ENCODE measurements at places on chromosomes 11 and 22. TPM values are rescaled to one million over a fixed set of nuclear protein-coding genes. Genes with fewer than 3 reads are reported as not detected.

DNA sequence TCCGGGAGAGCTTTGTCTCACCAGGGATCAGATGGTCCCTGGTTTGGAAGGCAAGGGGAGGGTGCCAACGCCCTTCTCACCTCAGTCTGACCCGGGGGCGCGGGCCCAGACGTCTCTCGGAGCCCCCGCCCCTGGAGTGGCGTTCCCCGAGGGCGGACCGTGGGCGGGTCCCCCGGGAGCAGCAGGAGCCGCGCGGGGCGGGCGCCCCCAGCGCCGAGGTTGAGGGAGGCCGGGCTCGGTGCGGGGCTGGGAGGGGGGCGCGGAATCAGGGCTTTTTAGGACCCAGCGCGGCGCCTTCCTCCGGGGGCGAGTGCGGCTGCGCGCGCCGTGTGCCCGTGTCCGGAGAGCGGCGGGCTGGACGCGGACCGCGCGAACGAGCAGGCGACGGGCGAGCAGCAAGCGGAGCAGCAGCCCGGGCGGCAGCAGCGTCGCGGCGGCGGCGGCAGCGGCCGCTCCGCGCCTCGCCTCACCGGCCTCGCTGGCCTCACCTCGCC is at the start of gene KCNC1:
TSS of gene KCNC1 (plus strand) at position 364 of the 494 bp plus-strand sequence. CDS start 1,222 bp downstream, outside the sequence.
- peaks cover 4% of the 10 kb centered on the region for H3K4me1 ChIP-seq
- peak within 1 kb of the TSS; percentile 39 for H3K4me3 ChIP-seq
- H3K36me3 ChIP-seq, result no peaks in the 10 kb centered on the region
- peaks cover 49% of the 10 kb centered on the region for H3K27me3 ChIP-seq
- H3K27ac ChIP-seq, result peak within 1 kb of the TSS; percentile 26

GRCh38 chr11:36314434-36314767 is 18.3 kb downstream of the PRR5L start:
- DNase-seq, result no peak
- no peak overlapping the region for H3K27ac ChIP-seq
- no peaks in the 10 kb centered on the region for H3K4me1 ChIP-seq

GRCh38 chr11:64353715-64354506 is 5.1 kb upstream of the RPS6KA4 start:
- peaks cover 22% of the 10 kb centered on the region for H3K36me3 ChIP-seq
- H3K4me1 ChIP-seq, result peaks cover 10% of the 10 kb centered on the region
- DNase-seq, result no peak
- H3K4me3 ChIP-seq, result no peak overlapping the region
- H3K27me3 ChIP-seq, result no peaks in the 10 kb centered on the region

DNA sequence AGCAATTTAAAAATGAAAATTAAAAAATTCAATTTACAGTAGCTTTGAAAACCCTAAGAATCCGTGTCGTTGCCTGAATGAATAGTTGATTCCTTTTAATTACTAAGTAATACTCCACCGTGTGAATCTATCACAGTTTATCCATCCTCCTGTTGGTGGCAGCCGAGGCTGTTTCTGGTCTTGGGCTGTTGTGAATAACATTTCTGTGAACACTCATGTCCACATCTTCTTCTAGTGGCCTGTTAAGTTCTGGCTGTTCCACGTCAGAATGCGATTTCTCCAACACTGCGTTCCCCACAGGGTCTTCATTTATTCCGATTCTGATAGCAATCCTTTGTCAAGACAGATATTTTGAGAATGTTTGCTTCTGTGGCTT is 223.0 kb downstream of the TBC1D22A start:
- DNase-seq, result no peak
- H3K4me1 ChIP-seq, result no peaks in the 10 kb centered on the region
- no peaks in the 10 kb centered on the region for H3K27me3 ChIP-seq
- peaks cover 9% of the 10 kb centered on the region for H3K36me3 ChIP-seq

GRCh38 chr22:34390400-34390799 is 470.1 kb upstream of the LARGE1 start:
- H3K4me3 ChIP-seq, result no peak overlapping the region
- H3K27ac ChIP-seq, result no peak overlapping the region
- H3K4me1 ChIP-seq, result no peaks in the 10 kb centered on the region
- no peaks in the 10 kb centered on the region for H3K36me3 ChIP-seq
- H3K27me3 ChIP-seq, result no peaks in the 10 kb centered on the region

The ZNF215 gene
- 3.4 TPM for total RNA-seq

- no peak overlapping the region for H3K4me3 ChIP-seq
- H3K4me1 ChIP-seq, result no peaks in the 10 kb centered on the region
- H3K27me3 ChIP-seq, result no peaks in the 10 kb centered on the region
- H3K27ac ChIP-seq, result no peak overlapping the region
Measured at GRCh38 chr11:43837879-43838278, 42.8 kb upstream of the ALKBH3 start.

GRCh38 chr11:1749395-1750351 is 722 bp downstream of the IFITM10 start:
- peaks cover 7% of the 10 kb centered on the region for H3K36me3 ChIP-seq
- peaks cover 17% of the 10 kb centered on the region for H3K27me3 ChIP-seq
- peak overlapping the region; percentile 4 for H3K27ac ChIP-seq

DNA sequence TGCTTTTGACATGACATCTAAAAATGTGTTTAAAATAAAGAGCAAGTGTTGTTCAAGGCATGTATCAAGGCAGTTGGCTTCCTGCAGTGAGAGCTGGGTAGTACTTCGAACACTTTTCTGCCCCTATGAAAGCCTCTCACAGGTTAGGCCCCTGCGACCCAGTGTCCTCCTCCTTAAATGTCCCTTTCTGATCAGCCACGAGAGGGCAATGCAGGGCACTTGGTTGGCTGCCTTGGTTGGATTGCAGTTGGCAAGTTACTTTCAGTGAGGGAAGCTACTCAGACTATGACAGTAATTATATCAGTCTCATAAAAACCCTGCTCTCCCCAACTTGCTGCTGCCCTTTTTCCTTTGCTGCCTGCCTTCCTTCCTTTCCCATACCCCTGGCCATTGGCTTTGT is 743.8 kb downstream of the NTM start:
- H3K27ac ChIP-seq, result no peak overlapping the region
- no peaks in the 10 kb centered on the region for H3K4me1 ChIP-seq
- no peak overlapping the region for H3K4me3 ChIP-seq
- H3K36me3 ChIP-seq, result no peaks in the 10 kb centered on the region
- DNase-seq, result no peak
- no peaks in the 10 kb centered on the region for H3K27me3 ChIP-seq

The SYT13 gene
- total RNA-seq, result not detected

The GGTLC2 gene
- not detected for total RNA-seq

GRCh38 chr11:119856681-119857485 is 127.9 kb upstream of the NECTIN1 start:
- peaks cover 7% of the 10 kb centered on the region for H3K27me3 ChIP-seq
- no peaks in the 10 kb centered on the region for H3K36me3 ChIP-seq
- no peak overlapping the region for H3K27ac ChIP-seq
- DNase-seq, result no peak
- H3K4me1 ChIP-seq, result no peaks in the 10 kb centered on the region

GRCh38 chr22:38313384-38313955 is 3.8 kb downstream of the CSNK1E start:
- no peaks in the 10 kb centered on the region for H3K27me3 ChIP-seq
- peak overlapping the region; percentile 92 for H3K4me3 ChIP-seq
- peak overlapping the region; percentile 90 for H3K27ac ChIP-seq
- H3K36me3 ChIP-seq, result peaks cover 28% of the 10 kb centered on the region

- no peaks in the 10 kb centered on the region for H3K4me1 ChIP-seq
- H3K27ac ChIP-seq, result no peak overlapping the region
- no peak for DNase-seq
- H3K27me3 ChIP-seq, result no peaks in the 10 kb centered on the region
- no peak overlapping the region for H3K4me3 ChIP-seq
Measured at GRCh38 chr22:19810381-19811201, 44.1 kb downstream of the GNB1L start.

DNA sequence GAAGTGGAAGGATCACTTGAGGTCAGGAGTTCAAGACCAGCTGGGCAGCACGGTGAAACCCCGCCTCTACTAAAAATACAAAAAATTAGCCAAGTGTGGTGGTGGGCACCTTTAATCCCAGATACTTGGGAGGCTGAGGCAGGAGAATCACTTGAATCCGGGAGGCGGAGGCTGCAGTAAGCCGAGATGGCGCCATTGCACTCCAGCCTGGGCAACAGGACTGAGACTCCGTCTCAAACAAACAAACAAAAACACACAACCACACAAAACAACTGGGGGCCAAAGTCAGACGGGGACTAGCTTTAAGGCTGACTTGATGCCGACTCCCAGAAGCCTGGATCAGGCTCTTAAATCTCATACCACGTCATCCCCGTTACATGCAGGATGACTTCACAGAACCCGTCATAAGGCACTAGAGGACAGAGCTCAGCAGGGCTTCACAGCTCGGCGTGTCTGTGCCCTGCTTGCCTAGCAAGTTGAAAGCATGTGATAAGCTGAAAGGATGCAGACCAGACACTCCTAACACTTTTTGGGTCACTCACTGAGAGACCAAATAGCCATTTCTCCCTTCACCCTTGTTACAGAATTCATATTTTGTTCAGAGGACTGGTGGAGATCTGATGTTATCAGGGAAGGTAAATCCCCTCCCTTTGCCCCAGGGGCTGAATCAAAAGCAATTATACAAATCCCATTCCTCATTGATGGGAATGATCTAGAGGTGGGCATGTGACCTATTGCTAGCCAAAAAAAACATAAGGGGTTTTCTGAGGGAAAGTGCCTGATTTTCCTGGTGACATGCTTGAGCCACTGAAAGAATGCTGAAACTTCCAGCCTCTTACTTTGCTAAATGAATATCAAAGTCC is 65.4 kb downstream of the GAB2 start:
- no peaks in the 10 kb centered on the region for H3K27me3 ChIP-seq
- no peak overlapping the region for H3K4me3 ChIP-seq
- no peak overlapping the region for H3K27ac ChIP-seq
- no peak for DNase-seq

- peaks cover 42% of the 10 kb centered on the region for H3K36me3 ChIP-seq
- no peak overlapping the region for H3K27ac ChIP-seq
- no peaks in the 10 kb centered on the region for H3K27me3 ChIP-seq
- peaks cover 18% of the 10 kb centered on the region for H3K4me1 ChIP-seq
- H3K4me3 ChIP-seq, result no peak overlapping the region
Measured at GRCh38 chr11:126277780-126278179, 5.1 kb upstream of the TIRAP start.

DNA sequence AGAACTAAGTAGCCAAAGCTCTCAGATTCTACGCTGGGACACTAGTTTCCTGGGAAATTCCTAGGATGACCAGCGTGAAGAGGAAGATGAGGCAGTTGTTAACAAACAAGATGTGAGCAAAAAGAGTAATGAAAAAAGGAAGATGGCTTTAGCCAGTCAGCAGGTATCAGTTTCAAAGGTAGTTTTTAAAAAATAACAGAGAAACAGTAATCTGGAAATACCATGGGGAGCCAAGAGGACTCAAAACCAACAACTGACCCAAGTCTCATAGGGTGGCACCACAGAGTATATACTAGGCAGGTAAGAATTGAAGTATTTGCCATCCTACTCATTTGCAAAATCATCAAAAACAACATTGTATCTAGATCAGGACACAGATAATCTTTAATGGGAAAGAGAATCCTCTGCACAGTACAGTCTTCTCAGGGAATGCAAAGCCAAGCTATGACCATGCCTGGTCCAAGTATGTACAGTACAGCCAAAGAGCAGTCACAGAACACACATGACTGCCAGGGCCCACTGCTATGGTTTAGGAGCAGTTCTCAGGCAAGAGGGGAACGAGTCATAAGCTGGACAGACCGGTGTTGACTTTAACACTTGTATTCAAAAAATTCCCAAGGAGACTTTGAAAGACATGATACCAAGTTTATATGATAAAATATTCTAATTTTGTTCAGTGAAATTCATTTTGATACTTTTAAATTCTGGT is 20.6 kb downstream of the MSANTD4 start:
- no peaks in the 10 kb centered on the region for H3K27me3 ChIP-seq
- peaks cover 50% of the 10 kb centered on the region for H3K36me3 ChIP-seq
- no peak for DNase-seq

GRCh38 chr22:26182723-26183122 is 13.5 kb downstream of the SEZ6L start:
- H3K4me3 ChIP-seq, result no peak overlapping the region
- no peaks in the 10 kb centered on the region for H3K36me3 ChIP-seq
- peaks cover 4% of the 10 kb centered on the region for H3K27me3 ChIP-seq
- H3K27ac ChIP-seq, result no peak overlapping the region
- H3K4me1 ChIP-seq, result no peaks in the 10 kb centered on the region

- no peaks in the 10 kb centered on the region for H3K36me3 ChIP-seq
- H3K27me3 ChIP-seq, result no peaks in the 10 kb centered on the region
- H3K4me1 ChIP-seq, result no peaks in the 10 kb centered on the region
- no peak for DNase-seq
Measured at GRCh38 chr11:41237382-41237781, 222.1 kb downstream of the LRRC4C start.

GRCh38 chr11:20227631-20228030 is 67.4 kb upstream of the DBX1 start:
- no peak overlapping the region for H3K27ac ChIP-seq
- no peaks in the 10 kb centered on the region for H3K27me3 ChIP-seq
- no peak overlapping the region for H3K4me3 ChIP-seq
- no peak for DNase-seq

The SEC14L6 gene
- not detected for total RNA-seq

GRCh38 chr11:119262668-119263351 is 54.1 kb downstream of the MCAM start:
- peak; percentile 75 for DNase-seq
- H3K4me1 ChIP-seq, result peaks cover 47% of the 10 kb centered on the region
- no peak overlapping the region for H3K4me3 ChIP-seq
- no peaks in the 10 kb centered on the region for H3K27me3 ChIP-seq
- no peak overlapping the region for H3K27ac ChIP-seq

GRCh38 chr22:36374603-36375024 is 13.2 kb downstream of the MYH9 start:
- peak overlapping the region; percentile 67 for H3K4me3 ChIP-seq
- peak overlapping the region; percentile 78 for H3K27ac ChIP-seq
- H3K4me1 ChIP-seq, result peaks cover 87% of the 10 kb centered on the region
- H3K27me3 ChIP-seq, result no peaks in the 10 kb centered on the region
- peaks cover 60% of the 10 kb centered on the region for H3K36me3 ChIP-seq
- DNase-seq, result peak; percentile 73

DNA sequence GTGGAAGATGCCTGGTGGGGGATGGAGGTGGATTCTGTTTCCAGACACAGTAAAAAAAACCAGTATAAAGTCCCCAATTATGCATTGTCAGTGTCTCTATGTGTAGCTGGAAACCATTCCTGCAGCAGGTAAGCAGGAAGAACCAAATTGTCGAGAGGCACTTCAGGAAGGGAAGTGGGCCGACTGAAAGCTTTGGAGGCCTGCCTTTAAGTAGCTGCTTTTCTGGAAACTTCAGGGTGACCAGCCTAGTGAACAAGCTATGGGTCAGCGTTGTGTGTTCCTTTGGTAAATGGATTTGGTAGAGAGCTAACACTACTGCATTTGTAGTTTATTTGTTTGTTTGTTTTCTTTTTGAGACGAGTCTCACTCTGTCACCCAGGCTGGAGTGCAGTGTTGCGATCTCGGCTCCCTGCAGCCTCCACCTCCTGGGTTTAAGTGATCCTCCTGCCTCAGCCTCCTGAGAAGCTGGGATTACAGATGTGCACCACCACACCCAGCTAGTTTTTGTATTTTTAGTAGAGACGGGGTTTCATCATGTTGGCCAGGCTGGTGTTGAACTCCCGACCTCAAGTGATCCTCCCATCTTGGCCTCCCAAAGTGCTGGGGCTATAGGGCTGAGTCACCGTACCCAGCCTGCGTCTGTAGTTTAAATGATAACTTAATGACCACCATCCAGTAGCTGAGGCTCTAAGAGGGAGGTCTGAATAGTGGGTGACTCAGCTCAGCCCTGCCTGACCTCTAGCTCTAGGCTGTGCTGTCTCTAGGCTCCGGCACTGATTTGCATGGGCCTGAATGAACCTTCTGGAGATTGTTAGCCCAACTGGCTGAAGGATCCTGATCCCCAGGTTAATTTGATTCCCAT is 12.8 kb downstream of the PTPRJ start:
- no peaks in the 10 kb centered on the region for H3K27me3 ChIP-seq
- H3K4me1 ChIP-seq, result peaks cover 57% of the 10 kb centered on the region
- DNase-seq, result no peak
- no peak overlapping the region for H3K27ac ChIP-seq
- no peak overlapping the region for H3K4me3 ChIP-seq

GRCh38 chr11:65320386-65321075 is 5.9 kb downstream of the CDC42EP2 start:
- no peak overlapping the region for H3K27ac ChIP-seq
- peaks cover 6% of the 10 kb centered on the region for H3K4me1 ChIP-seq
- no peaks in the 10 kb centered on the region for H3K36me3 ChIP-seq
- no peak for DNase-seq
- H3K4me3 ChIP-seq, result no peak overlapping the region
